Cerebellar cortex (tissue), 1 donor: ENCODE measurements at places on chromosomes 5 and 9.

DNA sequence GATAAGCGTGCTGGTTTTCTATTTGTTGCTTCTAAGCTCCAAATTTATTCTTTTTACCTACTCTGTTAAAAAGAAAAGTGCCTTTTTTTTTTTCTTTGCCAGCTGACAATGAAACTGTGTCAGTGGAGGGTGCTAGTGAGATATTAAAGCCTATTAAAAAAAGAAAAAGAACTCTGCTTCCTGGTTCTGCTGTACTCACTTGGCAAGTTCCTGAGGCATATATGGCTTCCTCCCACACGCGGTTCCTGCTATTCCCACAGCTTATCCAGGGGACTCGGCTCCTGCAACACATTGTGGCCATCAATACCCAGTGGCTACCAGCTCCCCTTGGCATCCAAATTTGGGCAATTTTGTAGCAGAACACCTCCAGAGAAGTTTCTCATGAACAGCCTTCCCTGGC is 1977.7 kb upstream of the CDH9 start:
- DNase-seq: no peak

GRCh38 chr5:111976705-111977435 is 219.9 kb upstream of the NREP start:
- DNase-seq: no peak

GRCh38 chr9:33332011-33332410 is 41.7 kb downstream of the NFX1 start:
- no peak for DNase-seq

DNA sequence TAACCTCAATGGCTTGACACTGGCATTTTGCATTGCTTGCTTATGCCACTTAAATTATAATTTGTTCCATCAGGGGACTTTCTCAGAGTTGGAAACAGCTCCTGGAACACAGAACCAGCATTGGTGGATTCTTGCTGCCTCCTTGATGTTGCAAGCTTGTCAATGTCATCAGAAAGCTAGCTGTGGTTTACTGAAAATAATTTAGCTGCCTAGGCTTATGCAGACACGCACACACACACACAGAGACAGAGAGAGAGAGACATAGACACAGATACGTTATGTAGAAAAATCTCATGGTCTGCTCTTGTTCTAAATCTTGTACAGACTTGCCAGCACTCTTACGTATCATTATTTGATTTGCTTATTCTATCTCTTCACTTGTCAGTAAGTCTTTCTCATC is 78.0 kb downstream of the HMHB1 start:
- DNase-seq: no peak

DNA sequence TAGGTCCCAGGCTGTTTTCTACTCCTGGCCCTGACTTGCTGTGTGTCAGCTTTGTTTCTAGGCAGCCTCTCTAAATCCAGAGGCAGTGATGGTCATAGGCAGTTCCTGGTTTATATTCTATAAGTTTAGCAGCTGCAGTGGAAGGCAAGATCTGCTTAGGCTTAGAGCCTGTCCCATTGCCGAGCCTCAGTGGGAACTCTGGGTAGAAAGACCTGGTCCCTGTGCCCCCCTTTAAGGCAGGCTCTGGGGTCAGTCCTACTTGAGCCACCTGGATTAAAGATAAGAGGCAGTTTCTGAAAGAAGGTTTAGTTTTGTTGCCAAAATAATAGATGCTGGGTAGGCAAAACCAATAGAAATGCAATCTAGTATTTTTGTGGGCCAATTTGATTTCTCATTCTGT is 13.6 kb downstream of the MCCC2 start:
- peak; percentile 6 for DNase-seq

DNA sequence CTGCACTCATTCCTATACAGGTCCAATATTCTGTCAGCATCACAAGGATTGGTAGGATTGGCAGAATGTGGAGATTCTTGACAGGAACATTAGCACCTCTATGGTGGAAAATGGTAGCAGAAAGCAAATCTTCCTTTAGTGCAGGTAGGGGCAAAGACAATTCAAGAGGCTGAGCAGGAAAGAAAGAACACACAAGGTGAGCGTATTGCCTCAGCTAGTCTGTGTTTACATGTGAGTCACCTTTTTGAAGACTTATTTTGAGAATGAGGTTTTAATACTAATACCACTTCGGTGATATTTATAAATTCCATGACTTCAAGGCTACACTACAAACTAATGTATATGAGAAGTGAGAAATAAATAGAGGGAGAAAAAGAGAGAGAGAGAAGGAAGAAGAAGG is 717.0 kb downstream of the BRINP1 start:
- no peak for DNase-seq

DNA sequence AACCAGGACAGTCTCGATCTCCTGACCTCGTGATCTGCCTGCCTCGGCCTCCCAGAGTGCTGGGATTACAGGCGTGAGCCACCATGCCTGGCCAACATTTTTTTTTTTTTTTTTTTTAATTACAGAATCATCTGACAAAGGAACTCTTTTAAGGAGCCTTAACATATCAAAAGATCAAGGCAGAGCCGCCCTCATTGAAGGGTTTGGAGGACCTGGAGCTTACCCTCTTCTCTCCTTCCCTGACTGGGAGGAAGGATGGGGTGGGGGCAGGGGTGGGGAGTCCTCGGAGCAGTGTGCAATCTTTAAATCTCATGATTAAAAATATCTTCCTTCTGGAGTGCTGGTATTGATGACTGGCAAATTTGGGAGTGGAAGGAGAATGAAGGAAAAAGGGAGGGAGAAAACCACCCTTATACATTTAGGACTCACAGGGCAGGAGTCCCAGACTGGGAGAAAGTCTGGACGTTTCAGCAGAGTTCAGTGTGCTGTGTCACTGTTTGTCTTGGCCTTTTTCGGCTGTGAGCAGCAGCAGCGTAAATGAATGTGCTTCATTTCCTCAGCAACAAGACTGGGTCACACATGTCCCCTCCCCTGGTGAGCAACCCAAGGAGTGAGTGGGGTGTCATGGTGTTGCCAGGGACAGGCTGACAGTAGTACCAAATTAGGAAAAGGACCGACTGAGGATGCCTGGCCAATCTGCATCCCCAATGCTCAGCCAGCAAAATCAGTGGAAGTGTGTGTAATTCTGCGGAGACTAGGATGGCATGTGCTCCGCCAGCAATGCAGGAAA is 115.3 kb upstream of the BNC2 start:
- DNase-seq: no peak

DNA sequence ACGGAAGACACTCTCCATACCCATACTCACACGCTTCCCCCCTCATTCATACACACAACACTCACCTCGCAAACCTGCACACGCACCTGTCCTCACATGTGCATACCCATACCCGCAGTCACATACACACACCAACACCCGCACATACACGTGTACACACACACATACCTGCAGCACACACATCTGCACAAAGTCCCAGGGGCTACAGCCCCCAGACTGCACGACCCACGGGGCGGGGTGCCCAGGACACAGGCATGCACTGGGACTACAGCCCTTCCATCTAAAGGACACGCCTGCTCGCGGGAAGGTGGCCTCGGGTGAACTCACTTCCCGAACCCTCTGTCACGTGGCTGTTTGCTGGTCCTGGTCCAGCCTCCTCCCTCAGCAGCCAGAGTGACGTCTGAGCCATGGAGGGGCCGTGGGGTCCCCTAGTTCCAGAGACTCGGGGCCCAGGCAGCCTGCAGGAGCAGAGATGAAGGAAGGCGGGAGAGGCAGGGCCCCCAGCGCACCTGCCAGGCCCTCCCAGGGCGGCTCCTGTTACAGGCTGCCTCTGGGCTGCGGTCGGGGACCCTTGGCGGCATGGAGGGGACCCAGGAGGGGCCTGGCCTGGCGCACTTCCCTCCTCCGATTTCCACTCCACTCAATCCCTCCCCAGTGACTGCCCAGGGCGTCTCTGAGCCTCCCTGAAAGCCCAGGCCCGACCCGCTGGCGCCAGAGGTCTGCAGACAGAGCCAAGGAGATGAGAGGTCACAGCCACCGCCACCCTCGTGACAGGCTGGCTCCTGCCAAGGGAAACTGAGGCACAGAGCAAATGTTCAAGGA is 8.1 kb downstream of the SLC12A7 start:
- DNase-seq: no peak

GRCh38 chr9:134370638-134371037 is 44.4 kb downstream of the RXRA start:
- DNase-seq: no peak

- DNase-seq: no peak
Measured at GRCh38 chr5:142997591-142997990, 227.4 kb downstream of the ARHGAP26 start.

DNA sequence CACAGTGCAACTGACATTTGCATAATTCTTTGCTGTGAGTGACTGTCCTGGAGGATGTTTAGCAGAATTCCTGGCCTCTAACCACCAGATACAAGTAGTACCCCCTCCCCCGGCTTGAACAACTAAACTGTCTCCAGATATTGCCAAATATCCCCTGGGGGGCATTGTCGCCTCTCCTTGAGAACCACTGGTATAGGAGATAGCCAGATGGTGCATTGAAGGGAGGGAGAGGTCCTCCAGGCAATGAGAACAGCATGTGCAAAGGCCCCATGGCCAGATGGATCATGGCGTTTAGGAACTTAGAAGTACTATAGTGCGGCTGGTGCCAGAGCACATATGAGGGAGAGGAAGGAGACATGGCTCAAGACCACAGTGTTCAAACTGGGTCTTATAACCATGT is 18.9 kb upstream of the ORM1 start:
- DNase-seq: no peak

GRCh38 chr5:34412736-34413135 is 243.4 kb upstream of the RAI14 start:
- no peak for DNase-seq

DNA sequence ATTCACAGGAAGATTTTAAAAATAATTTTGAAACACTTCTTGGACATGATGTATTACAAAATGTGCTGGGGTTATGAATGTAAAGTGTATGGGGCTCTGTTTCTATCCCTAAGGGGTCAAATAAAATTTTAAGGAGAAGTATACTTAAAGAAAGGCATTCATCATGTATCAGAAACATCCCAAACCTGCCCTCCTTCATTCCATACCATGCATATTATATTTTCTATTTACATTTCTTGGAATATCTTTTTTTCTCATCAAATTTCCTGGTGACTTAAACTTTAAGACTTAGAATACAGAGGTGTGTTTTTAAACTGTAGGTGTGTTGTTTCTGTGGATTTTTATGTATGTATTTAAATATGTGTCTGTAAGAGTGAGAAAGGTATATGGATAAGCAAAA is 96.1 kb upstream of the ADAMTS19 start:
- DNase-seq: no peak

DNA sequence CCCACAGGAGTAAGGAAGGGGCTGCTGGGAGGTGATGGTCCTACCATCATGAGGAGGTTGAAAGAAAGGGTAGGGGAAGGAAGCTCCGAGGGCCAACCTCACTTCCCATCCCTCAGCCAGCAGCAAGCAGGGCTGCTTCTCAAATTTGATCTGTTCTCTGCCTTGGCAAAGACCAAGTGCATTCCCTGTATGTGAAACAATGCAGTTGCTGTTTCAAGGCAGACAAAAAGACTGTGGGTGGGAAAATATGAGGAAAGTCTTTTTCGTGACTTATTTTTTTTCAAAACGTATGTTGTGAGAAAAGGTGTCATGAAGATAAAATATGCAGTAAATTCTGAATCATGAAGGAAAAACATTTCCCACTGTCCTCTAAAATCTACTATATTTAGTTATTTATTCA is 165.9 kb downstream of the ARSB start:
- DNase-seq: no peak

DNA sequence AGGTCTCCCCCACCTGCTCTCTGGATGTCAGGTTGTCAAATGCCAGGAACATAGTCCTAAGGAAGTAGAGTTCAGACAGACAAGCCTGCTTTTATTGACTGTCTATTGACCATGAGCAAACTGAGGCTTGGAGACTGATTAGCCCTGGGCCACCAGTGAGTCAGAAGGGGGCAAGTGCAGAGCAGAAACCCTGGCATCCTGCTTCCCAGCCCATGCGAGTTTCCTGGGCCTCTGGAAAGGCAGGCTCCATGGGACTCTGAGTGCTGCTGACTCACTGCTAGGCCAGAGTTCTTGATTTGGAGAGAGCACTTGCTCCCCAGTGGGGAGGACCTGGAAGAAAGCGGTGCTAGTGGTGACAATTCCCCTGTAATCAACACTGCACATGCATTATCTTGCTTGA is 2.8 kb upstream of the HBEGF start:
- DNase-seq: no peak

- no peak for DNase-seq
Measured at GRCh38 chr5:171649075-171649401, 136.6 kb upstream of the SMIM23 start.

GRCh38 chr5:82341325-82341724 is 63.2 kb upstream of the RPS23 start:
- no peak for DNase-seq

- no peak for DNase-seq
Measured at GRCh38 chr9:116643691-116644090, 43.4 kb upstream of the TRIM32 start.

DNA sequence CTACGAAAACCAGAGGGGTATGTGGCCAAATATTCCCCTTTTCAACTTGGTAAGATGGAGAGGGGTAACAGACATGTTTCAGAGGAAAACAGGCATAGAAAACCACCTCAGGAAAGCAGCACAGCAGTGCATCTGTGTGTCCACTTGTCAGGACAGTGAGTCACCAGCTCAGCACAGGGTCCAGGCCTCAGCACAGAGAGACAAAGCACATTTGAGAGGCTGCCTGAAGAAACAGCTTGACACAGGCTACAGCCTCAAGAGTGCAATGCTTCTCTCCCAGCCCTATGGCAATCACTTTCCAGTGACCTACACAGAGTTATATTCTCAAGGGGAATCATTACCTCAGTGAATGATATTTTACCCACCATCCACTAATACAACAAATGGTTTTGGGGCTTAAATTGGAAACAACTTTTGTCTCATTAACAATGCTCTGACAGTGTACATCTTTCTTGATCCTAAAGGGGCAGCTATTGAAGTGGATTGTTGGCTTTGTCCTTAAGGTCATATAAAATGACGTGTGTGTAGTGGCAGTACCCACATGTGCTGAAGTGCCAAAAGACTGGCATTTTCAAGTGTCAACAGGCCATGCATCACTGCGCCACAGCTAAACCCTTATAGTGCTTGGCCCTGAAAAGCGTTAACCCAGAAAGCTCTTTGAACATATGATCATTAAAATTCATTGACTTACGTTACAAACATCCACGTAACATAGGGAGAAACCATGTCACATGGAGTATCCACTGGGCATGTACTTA is 46.4 kb downstream of the ERMP1 start:
- no peak for DNase-seq

DNA sequence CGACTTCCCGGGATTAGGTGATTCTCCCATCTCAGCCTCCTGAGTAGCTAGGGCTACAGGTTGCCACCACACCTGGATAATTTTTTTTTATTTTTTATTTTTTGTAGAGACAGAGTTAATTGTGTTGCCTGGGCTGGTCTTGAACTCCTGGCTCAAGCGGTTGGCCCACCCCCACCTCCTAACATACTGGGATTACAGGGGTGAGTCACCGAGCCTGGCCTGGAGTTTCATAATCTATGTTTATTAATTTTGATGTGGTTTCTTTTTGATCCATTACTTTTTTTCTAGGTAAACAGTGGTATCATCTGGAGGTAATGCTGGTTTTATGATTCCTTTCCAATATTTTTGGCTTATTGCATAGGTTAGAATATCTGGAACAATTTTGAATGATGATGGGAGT is 54.2 kb downstream of the KIAA1958 start:
- no peak for DNase-seq

GRCh38 chr5:128329386-128329939 is 208.6 kb downstream of the FBN2 start:
- DNase-seq: no peak

- DNase-seq: no peak
Measured at GRCh38 chr5:67998709-67999261, 216.8 kb upstream of the PIK3R1 start.
